ENCODE measurements at places on chromosomes 1 and 21.

DNA sequence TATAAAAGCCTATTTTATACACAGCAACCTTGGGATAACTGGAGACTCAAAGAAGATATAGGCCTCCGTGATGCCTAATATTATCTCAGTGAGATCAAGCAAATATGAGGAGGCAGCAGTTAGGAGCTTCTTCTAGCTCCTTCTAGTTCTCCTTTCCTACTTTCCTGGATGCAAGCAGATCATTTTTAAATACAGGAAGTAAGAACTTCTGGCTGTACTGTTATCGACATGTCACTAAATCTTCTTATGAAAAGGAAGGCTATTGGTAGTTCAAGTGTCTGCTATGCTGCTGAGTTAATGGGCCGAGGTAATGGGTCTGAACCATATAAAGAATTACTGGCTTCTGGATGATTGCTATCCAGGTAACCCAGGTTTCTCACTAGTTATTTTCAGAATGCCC lies 15.9 kb downstream of the HSPA13 start:
- no peak for DNase-seq

DNA sequence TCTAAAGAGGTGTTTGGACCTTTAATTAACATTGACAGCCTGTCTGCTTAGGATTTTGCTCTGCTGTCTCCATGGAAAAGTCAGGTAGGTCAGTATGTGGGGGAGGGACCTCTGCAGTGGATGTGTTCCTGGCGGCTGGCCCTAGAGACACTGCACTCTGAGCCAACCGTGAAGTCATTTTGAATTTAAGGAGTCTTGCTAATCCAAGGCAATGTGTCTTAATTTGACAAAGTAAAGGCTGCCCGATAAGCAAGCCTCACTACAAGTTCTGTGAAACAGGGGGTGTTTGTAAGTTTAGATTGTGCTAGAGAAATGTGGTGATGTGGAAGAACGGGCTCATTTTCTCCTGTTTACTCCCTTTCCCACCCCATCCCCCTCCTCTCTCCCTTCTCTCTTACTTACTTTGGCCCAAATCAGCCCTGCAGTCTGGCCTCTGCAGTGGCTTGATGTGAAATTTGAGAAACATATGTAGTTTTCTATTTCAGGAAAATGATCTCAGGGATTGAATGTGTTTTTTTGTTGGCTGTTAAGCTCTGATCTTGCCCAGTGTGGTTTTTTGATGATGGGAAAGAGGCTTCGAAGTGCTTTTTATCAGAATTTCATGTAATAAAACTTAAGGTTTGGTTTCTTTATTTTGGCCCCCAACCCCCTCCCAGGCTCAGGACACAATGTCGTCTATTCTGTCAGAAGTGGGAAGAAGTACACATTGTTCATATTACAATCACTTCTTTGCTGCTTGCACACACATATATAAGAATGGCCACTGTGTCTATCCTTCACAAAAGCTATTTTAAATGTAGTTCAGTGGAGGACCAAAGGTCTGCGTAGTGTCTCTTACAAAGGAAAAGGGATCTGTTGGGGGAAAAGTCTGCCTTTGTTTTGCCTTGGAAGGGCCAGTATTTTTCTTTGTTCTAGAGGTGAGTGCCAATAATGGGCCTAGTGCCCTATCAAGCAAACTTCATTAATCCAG lies 96.6 kb downstream of the FGGY start:
- DNase-seq, result no peak

GRCh38 chr1:155064111-155064831 lies 731 bp downstream of the EFNA4 start:
- no peak for DNase-seq

DNA sequence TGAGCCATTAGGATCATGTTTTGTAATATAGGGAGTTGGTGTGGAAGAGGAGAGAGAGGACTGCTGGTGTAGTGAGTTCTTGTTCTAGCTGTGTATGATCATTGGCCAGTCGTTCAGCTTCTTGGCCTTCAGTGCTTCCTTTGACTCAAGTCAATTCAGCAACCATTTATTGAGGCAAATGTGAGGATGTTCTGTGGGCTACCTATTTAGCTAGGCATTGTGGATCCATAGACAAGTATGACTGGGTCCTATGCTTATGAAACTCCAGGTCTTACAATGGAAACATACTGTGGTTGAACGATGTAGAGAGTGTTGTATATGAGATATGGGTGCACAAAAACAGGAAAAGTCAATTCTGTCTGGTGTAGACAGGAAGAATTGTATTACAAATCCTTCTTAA lies 41.7 kb downstream of the NFIA start:
- no peak for DNase-seq

GRCh38 chr1:56150441-56151215 lies 428.7 kb downstream of the PLPP3 start:
- no peak for DNase-seq

GRCh38 chr1:187038784-187039183 lies 210.0 kb downstream of the PLA2G4A start:
- DNase-seq, result no peak

DNA sequence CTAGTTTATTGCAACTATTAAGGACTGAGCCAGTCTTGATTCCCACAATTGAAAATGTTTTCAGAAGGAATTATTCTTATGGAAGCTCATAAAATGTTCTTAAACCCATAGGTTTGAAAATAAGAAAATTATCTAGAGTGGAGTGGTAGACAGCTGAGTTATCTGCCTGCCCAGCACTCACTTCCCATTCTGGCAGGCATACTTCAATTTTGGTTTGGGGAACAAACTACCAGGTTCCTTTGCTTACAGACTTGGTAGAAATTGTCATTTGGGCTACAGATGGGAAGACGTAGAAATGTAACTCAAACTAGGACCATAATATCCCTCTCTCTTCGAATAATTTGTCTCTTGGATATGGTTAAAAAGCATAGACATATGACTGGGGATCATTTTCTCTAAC lies 18.4 kb downstream of the JUN start:
- DNase-seq, result no peak

- no peak for DNase-seq
These were observed 139.9 kb upstream of the KLHDC7A start for GRCh38 chr1:18340787-18341186.

DNA sequence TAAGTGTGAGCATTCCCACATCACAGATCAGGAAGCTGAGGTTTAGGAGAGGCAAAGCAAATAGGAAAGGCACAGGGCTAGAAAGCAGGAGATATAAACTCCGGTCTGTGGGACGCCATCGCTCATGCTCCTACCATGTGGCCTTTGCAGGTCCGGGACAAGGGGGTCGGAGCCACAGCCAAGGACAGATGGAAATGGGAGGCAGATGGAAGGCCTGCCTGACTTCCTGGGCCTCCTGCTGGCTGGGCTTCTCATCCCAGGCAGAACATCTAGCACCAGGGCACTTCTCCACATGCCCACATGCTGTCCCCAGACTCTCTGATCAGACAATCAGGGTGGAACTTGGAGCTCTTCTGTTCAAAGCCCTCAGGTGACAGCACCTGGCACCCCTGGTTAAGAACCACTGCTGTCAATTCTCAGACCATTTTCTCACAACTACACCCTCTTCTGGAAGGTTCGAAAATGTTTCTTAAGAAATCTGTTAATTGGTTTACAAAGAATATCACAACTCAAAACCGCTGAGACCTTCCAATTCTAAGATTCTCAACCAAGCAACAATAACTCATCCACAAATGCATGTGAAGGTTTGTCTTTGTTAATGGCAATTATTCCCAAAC lies 173.3 kb upstream of the EDN2 start:
- DNase-seq, result no peak

GRCh38 chr1:119617751-119618691 lies 30.0 kb downstream of the ZNF697 start:
- DNase-seq, result no peak

- no peak for DNase-seq
These were observed 60.4 kb downstream of the ALG14 start for GRCh38 chr1:95012389-95012788.

DNA sequence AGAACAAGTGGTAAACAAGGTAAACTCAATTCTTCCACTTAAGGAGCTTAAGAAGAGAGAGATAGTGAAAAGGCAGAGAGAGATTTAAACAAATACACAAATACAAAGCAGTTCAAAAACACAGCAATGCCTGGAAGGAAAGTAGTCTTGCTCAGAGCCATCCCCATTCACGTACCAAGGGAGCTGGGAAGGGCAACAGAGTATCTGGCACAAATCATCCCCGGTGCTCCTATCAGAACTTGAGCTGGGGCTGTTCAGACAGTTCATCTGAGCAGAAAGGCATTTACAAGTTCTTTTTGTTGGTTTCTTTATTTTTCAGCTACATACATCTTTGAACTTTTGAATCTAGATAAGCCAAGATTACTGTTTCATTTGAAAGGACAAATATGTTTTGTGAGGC lies 233.9 kb downstream of the KCNH1 start:
- no peak for DNase-seq

GRCh38 chr1:154558720-154559465 lies 431 bp upstream of the UBE2Q1 start:
- DNase-seq, result peak; percentile 93

- DNase-seq, result no peak
These were observed 733.4 kb upstream of the B3GALT2 start for GRCh38 chr1:193919827-193920226.

DNA sequence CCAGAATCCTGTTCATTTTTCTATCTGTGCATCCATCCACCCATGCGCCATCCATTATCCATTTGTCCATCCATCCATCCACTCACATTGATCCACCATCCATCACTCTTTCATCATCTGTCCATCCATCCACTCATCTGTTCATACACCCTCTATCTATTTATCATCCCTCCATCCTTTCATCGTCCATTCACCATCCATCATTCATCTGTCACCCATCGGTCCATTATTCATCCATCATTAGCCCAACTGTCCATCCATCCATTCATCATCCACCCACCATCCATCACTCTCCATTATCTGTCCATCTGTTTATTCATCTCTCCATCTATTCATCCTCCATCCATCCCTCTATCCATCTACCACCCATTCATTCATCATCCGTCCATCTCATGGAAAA lies 125.7 kb upstream of the TMPRSS2 start:
- DNase-seq, result no peak

GRCh38 chr21:42657676-42658319 lies 4.4 kb downstream of the PDE9A start:
- no peak for DNase-seq

DNA sequence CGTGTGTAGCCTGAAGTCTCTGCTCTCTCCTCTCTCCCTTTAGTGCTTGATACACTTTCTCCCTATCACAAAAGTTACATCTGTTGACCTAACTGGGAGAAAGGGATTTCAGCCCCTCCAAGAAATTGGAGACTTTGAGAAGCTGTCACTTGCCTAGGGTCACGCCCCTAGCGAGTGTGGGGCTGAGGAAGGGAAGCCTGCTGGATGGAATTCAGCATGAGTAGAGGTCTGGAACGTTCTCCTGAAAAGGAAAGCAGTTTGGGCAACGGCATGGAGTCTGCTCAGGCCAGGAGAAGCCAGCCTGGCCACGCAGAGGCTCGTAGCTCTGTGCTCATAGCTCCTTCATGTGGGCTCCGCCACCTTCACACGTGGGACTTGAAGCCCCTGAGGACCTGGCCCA lies 22.4 kb downstream of the COL16A1 start:
- no peak for DNase-seq

DNA sequence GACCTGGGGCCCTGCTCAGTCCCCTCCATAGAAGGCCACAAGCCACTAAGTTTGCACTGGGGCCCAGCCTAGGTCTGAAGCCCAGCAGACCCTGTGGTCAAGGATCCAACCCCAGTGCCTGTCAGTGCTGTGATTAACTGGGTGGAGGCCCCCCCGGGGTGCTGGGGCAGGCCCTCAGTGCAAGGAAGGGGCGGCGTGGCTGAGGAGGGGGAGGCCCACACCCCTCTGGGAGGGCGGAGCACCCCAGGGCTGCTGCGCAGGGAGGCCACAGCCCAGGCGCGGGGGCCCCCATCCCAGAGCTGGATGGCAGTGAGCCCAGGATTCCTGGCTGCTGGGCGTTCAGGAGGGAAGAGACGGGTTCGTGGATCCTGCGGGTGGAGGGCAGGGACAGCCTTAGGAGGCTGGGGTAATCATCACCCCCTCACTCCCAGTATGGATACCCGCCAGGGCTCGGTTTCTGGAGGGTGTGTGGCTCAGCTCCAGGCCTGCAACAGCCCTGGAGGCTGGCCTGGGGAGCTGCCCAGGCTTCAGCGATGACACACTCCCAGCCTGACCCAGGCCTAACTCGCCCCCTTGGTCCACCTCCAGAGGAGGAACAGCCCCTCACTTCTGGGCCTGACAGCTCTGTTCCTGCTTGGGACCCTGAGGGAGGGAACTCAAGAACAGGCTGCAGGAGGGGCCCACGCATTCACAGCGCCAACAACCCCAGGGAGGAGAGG lies 890 bp downstream of the GJC2 start:
- DNase-seq, result peak; percentile 60

GRCh38 chr1:6384962-6385361 lies 8.6 kb downstream of the ACOT7 start:
- no peak for DNase-seq

GRCh38 chr1:19635646-19636045 lies 8.5 kb upstream of the NBL1 start:
- DNase-seq, result no peak

DNA sequence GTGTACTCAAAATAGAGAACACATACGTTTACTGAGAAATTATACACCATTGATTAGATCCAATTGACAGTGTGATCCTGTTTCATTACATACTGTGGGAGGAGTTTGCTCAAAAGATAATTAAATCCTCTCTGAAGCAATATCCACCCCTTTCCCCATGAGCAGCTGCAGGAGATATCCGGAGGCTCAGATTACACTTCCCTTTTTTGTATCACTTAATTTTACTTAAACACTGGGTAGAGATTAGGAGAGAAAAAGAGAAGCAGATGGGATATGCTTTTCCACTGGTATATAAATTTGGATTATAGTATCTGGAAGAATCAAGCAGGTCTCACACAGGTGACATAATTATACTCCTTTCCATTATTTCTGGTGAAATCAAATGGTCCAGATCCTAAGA lies 333.3 kb upstream of the ZRANB2 start:
- DNase-seq, result no peak

DNA sequence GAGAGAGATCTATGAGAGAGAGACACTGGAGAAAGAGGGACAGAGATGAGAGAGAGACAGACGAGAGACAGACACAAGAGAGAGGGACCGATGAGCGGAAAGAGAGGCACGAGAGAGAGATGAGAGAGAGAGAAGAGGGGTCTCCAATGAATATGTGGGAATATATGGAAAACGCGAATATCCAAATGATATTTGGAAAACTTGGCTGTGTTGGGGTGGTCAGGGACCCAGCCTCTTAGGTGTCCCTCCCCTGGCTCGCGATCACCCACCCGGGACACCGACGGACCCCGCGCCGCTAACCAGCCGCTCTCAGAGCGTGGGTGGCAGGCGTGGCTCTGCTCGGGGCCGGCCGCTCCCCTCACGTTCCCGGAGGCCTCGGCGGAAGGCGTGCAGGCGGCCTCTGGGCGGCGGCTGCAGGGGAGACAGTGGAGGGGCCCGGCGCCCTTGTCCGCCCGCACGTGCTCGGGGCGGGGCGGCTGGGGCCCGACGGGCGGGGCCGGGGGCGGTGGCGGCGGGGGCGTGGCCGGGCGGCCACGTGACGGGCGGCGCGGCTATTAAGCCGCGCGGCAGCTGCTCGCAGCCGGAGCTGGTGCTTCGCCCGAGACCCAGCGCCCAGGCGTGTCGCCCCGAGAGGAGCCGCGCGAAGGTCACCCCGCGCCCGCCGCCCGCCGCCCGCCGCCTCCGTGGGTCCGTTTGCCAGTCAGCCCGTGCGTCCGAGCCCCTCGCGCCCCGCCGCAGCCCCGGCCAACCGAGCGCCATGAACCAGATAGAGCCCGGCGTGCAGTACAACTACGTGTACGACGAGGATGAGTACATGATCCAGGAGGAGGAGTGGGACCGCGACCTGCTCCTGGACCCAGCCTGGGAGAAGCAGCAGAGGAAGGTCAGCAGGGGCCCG lies at the start of gene ACTN2:
ACTN2 (plus strand) TSS at position 583 of the 898 bp plus-strand sequence; CDS start at position 758, 175 bp downstream.
- no peak for DNase-seq

GRCh38 chr1:100959502-100960060 lies 63.7 kb downstream of the SLC30A7 start:
- DNase-seq, result no peak

GRCh38 chr1:185603158-185603557 lies 131.0 kb upstream of the HMCN1 start:
- no peak for DNase-seq
